Activated T-cell treated with anti-CD3 and anti-CD28 coated beads for 1 hour (primary cell): ENCODE measurements at places on chromosomes 6 and 20.

- no peak for DNase-seq
Measured at GRCh38 chr20:24580006-24580405, 110.6 kb downstream of the SYNDIG1 start.

DNA sequence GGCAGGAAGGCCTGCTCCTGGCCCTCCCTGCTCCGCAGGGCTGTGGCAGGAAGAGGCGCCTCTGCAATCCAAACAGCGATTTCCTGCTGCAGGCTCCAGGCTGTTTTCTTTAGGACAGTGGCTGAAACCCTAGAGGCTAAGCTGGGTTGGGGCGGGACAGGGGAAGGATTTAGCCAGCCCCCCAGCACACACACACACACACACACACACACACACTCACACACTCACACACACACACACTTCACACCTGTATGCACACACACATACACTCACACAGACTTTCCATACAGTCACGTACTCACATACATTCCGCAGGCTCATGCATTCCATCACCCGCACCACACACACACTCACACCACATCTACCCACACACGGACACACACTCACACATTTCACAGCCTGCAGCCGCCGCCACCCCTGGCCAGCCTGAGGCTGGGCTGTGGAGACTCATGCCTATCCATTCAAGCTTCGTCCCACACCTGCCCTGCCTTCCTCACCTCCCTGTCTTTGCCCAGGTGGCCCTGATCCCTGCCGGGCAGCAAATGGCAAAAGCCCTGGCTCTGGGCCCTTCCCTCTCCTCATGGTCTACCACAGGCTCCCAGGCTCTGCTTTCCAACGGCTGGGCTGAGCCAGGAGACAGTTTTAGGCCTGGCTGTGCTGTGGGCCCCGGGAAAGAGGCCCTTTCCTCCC lies 17.9 kb downstream of the MDFI start:
- DNase-seq: no peak

GRCh38 chr20:20786428-20786827 lies 74.0 kb upstream of the RALGAPA2 start:
- DNase-seq: no peak

GRCh38 chr20:22890594-22891300 lies 144.4 kb upstream of the SSTR4 start:
- DNase-seq: no peak

DNA sequence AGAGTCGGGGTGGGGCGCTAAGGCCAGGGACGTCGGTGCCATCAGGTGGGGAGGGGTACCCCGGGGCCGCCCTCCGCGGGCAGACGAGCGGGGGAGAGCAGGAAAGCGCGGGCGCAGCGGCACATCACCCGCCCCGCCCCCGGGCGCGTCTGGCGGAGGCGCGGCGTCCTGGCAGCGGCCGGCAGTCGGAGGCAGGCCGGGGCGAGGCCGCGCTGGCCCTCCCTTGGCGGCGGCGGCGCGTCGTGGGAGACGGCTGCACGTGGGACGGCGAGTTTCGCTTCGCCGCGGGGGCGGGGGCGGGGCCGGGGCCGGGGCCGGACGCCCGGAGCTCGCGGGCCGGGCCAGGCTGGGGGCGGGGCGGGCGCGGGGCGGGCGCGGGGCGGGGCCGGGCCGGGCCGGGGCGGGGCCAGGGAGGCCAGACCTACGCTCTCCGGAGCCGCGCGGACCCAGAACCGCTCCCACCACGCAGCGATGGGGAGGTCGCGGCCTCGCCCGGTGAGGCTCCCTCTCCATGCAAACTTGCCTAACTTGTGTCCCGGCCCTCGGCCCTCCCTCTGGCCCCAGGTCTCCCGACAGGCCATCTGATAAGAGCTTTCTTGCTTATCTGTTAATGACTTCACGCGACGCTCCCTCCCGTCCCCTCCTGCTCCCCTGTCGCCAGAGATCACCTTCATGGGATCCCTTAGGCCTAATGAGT lies 12.5 kb downstream of the ITPR3 start:
- peak; percentile 37 for DNase-seq

DNA sequence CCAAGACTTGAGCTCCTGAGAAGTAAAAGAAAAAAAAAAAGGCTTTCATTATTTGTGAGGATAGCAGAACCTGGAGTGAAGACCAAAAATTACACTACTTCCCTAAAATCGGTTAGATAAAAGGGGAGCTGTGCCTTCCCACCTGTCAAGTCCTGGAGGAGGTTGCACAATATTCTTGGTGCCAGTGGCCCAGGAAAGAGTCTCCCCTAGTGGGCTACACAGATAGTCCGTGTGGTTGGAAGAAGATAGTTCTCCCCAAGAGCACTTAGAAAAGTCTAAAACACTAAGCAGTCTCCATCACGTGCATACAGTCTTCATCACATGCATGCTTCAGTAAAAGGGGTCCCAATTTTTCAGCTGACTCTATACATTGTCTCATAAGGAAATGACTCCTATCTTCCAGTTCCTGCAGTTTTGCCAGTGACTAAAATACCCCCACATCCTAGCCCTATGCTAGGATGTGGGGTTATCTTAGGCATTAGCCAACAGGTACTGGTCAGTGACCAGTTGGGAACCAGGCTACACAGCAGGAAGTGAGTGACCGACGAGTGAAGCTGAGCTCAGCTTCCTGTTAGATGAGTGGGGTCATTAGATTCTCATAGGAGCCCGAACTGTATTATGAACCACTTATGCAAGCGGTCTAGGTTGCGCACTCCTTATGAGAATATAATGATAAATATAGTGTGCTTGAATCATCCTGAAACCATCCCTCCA lies 199.5 kb upstream of the FAM83B start:
- DNase-seq: no peak

DNA sequence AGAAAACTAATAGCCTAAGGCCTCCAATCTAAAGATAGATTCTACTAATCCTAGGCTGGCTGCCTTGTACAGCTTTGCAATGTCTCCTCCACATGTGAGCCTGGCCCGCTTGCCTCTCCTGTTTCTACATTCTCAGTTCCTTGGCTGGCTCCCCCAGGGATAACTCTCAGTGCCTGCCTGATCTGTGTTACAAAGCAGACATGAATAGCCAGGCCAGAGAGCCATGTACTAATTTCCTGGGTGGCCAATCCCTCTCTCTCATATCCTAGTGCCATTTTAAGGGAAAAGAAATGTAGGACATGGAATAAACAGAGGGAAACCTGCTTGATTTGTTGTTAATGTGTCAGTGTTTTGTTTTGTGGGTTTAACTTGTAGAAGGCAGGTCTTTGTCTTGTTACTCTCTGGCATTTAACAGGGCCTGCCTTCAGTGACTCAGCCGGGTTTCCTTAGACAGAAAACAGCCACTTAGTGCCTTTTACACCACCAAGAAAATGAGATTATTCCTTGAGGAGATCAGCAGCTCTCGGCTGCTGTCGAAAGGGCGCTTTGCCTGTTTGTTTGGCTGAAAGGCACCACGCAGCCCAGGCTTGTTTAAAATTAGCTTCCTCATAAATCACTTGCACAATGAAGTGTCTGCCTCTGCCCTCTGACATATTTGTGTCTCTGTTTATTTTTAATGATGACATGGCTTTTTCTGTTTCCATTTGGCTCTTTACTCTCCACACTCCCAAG lies 702.7 kb downstream of the MAFB start:
- DNase-seq: no peak

DNA sequence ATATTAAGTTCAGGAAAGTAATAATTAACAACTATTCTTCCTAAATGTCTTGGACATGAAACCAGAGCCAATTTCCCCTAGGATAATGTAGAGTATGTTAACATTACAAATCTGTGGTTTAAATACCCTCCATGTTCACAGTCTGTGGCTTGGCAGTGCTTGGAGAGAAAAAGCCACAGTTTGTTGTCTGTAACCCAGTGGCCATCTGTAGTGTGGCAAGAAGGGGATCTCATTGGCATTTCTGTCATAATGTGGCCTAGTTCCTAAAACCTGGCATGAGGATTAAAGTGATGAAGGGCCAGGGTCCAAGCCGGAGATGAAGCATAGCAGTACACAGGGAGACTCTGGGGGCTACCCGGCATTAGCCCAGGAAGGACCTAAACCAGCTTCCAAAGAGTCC lies 31.2 kb downstream of the SYNE1 start:
- DNase-seq: no peak

DNA sequence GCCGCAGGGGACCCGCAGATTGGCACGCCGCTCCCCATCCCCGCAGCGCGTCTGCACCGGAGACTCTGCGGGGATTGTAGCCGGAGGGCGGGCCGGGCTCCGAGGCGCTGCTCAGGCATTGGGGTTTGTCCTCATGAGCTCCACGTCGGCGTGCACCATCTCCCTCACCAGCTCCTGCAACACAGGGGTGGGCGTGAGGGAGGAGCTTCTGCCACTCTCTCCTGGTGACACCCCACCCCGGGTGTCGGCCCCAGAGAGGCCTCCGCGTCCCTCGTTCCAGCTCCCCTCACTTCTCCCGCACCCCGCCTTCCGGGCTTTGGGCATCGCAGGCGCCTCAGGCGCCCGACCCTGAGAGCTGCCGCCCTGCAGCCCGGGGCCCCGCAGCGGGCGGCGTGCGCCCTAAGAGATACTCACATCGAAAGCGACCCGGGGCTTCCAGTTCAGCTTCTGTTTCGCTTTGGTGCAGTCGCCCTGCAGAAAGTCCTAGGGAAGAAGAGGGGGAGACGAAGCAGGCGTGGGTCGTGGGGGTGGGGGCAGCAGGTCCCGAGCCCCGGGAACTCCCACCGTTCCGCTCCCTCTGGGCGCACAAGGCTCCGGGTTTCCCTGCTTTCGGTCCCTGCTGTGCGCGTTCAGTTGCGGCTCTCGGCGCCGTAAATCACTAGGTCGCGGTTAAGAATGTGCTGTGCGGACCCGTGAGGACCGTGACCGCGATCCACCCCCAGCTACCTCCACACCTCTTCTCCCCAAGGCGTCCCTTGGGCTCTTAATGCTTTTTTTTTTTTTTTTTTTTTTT lies 14.5 kb downstream of the FOXC1 start:
- DNase-seq: no peak

DNA sequence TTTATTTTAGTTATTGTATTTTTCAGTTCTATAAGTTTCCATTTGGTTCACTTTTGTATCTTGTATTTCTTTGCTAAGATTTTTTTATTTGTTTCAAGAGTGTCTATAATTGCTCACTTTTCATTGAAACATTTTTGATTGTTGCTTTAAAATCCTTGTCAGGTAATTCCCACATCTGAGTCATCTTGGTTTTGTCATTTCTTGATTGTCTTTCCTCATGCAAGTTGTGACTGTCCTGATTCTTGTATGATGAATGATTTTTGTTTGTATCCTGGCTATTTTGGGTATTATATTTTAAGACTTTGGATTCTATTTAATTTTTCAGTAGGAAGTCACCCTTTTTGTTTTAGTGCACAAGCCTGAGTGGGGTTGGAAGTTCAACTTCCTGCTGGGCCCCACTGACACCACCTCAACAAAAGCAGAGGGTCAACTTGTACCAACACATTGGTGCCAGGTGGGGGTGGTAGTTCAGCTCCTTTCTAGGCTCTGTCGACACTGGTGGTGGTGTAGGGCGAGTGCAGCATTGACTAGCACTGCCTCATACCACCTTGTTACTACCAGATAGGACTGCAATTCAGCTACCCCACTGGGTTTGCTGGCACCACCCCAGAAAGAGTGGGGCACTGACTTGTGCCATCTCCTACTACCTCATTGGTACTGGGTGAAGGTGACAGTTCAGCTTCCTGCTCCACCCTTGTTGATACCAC lies 8.8 kb downstream of the RSPH3 start:
- no peak for DNase-seq

- no peak for DNase-seq
Measured at GRCh38 chr6:98044151-98044561, 761.1 kb upstream of the MMS22L start.

GRCh38 chr6:113406048-113406695 lies 451.0 kb upstream of the MARCKS start:
- no peak for DNase-seq

DNA sequence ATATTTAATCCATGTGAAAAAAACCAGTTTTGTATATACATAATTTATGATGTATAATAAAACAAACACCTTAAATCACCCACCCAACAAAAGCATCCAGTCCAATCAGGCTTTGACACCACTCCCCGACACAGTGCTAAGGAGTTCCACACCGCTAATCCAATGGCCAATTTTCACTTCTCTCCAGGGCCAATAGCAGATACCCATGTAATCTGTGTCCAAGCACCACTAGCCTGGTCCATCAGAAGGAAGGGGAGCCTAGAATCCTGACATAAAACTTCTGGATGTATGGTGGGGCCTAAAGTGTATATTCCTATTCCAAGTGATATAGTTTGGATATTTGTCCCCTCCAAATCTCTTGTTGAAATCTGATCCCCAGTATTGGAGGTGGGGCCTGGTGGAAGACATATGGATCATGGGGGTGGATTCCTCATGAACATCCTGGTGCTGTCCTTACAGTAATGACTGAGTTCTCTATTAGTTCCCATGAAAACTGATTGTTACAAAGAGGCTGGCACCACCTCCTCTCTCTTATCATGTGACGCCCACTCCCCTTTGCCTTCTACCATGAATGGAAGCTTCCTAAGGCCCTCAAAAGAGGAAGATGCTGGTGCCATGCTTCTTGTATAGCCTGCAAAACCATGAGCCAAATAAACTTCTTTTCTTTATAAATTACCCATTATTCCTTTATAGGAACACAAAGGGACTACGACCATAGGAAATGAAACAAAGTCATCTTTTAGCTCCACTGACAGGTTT lies 20.8 kb downstream of the RALGAPA2 start:
- DNase-seq: no peak
